ENCODE measurements at places on chromosomes 11 and 22.

GRCh38 chr11:102163368-102163767, 53.1 kb downstream of the YAP1 start:
- no peak for DNase-seq

DNA sequence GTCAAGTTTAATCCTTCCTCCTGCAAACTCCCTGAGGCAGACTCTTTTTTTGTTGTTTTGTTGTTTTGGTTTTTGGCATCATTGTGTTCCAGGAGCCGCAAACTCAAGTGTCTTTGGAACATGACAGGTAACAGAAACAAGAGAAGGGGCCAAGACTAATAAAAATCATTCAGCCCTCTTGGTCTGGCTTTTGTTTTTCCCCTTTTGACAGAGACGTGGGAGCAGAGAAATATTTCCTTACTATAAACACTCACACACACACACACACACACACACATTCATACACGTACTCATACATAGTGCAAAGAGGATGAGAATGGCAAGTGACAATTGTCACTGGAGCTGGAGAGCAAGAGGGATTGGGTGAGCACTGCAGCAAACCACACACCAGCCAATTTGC, 10.4 kb upstream of the ASPHD2 start:
- DNase-seq, result no peak

GRCh38 chr11:8650401-8650990, 32.0 kb downstream of the TRIM66 start:
- no peak for DNase-seq

- peak; percentile 33 for DNase-seq
Measured at GRCh38 chr11:40161854-40162410, 1297.5 kb downstream of the LRRC4C start.

DNA sequence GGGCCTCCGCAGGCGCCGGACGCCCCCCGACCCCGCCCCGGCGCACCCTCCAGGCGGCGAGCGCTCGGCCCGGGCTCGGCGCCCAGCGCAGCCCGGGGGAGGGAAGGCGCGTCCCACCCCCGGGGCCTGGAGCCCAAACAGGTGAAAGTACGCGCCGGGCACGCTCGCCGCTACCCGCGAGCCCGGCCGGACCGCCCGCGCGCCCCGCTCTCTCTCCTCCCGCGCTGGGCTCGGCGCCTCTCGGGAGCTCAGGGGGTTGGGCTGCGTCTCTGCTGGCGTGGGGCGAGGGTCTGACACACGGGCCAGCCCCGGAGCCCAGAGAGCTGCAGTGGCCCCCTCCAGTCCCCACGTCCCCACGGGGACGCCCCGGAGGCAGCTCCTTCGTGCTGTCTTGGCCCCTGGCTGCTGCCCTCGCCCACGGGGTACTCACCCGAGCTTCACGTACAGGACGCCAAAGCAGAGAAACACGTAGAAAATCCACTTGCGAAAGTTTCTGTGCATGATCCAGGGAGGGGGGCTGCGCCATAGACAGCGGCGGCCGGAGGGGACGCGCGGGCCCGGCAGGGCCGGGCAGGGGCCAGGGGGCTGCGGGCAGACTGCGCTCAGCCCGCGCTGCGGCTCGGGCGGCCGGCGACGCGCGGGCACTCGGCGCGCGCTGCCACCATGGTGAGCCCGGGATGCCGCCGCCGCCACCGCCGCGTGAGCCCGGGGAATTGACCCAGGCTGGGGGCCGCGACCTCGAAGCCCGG, 534 bp downstream of the WNT7B start:
- no peak for DNase-seq

DNA sequence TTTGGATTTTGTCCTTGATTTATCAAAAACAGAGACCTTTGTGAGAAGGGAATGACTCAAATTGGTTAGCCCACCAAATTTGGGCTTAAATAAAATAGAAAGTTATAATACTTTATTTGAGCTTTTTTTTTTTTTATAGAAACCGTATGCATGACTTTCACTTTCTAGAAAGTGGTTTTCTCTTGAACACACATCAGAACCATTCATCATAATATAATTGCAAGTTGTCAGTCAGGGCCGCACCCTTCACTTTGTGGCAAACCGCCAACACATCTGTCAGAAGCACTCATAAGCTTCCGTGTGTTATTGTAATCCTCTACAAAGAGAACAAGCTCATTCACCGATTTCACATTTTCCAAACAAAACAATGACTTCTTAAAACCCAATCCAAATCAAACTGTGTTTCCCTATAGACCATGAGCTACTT, 76.1 kb downstream of the SOX6 start:
- DNase-seq, result no peak

DNA sequence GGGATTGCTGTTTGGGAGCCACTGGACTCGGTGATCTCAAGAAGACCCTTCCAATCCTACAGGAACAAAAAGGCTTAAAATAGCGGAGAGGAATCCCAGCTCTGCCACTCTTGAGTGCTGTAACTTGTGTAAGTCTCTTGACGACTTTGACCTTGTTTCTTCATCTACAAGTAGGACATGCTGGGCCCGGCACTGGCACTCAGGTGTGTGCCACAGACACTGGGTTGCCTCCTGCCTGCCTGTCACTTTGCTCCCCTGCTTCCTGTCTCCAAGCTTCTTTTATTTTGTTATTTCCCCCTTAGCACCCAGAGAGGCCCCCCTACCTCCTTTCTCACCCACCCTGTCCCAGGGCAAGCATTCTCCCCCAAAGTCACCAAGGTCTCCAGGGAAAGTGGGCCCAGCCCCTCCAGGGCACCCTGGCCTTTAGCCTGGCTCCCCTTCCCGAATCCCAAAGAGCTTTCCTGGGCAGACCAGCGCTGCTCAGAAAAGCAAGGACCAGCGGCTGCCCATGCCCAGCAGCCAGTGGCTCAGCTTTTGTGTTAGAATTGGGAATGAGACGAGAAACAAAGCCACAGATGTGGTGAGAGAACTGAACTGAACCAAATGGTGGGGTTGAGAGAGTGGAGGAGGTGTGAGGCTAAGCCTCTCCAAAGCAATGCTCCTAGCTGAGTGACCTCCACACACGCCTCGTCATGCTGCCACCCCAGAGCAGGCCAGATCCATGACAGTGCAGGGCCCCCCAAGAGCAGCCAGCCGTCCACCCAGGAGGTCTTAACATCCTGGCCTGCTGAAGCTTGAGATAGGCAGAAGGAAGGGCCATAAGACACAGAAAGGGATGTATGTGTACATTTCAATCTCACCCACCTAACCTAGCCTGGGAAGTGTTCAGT, 4.5 kb downstream of the TRIM29 start:
- DNase-seq, result peak; percentile 2

- DNase-seq, result no peak
Measured at GRCh38 chr11:69451289-69451688, 30.2 kb upstream of the LINC01488 start.

GRCh38 chr22:32482708-32483107, 8.1 kb downstream of the FBXO7 start:
- no peak for DNase-seq

- DNase-seq, result no peak
Measured at GRCh38 chr11:2443881-2444820, at the start of gene TRPM5. Gene TRPM5 (minus strand): TSS chr11:2444514. CDS start chr11:2423036, 21,478 bp downstream.

- DNase-seq, result no peak
Measured at GRCh38 chr11:31109446-31109845, 260.1 kb downstream of the DCDC1 start.

GRCh38 chr11:79432138-79432537, 8.7 kb downstream of the TENM4 start:
- DNase-seq, result no peak

DNA sequence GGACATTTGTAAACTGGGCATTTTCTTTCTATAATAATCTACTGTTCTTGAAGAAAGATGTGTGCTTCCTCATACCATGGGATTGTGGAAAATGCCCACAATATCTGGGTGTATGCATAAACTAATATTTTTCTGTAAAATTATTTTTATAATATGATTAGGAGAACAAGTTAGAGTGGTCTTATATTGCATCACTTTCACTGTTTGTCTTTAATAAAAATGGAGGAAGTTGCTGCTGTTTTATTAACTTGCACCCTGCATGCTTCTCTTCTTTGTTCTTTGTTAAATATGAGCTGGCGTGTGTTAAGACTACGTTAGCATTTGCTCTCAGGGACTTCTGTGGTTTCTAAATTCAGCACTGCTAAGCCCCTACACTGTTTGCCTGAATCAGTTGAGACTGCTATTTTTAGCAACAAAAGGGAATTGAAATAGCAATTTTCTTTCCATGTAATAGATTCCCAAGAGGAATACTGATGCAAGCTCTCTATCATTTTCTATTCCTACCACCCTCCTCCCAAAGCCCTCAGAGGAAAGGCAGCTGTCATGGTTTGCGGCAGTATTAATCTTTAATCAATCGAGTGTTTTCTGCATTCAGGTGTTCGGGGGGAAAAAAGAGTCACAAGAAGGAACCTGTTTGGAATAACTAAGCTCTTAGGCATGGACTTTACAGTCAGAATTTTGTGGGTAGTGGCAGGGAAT, 56.1 kb downstream of the HSD17B12 start:
- no peak for DNase-seq

GRCh38 chr11:129888451-129888850, 6.9 kb downstream of the NFRKB start:
- DNase-seq, result no peak

DNA sequence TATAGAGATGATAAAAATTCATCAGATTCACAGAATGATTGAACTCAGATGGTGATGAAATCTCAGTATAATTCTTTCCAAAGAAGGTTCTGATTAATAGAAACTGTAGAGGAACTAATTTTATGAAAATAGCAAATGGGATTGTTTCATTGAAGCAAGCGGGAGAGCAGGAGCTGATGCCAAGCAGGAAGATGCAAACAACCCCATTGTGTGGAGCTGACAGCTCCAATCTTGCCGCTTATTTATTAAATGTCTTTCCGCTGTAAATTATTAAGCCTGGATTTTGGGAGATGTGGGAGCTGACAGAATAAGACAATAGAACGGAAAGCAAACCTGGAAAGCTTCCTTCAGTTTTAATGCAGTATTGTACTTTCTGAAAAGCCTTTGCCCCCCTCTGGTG, 6.0 kb upstream of the TMEM218 start:
- DNase-seq, result no peak

- DNase-seq, result no peak
Measured at GRCh38 chr11:114724916-114725524, 46.7 kb downstream of the NXPE2 start.

DNA sequence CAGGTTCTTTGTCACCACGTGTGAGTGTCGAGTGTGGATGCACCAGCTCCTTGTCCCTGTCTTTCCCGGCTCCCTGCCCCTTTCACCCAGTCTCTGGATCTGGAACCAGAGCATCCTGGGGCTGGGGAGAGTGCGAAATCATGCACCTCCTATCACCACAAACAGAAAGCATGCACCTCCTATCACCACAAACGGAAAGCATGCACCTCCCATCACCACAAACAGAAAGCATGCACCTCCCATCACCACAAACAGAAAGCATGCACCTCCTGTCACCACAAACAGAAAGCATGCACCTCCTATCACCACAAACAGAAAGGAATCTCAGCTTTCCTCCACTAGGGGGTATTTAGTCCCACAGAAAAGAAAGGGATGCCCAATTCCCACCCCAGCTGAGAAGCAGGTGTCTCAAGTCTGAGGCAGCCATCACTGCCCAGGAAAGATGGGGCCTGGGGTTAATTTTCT, 5.9 kb upstream of the GLB1L3 start:
- no peak for DNase-seq

GRCh38 chr11:93672280-93672679, 10.8 kb downstream of the CEP295 start:
- DNase-seq, result no peak

- no peak for DNase-seq
Measured at GRCh38 chr11:20729597-20730105, 60.3 kb downstream of the NELL1 start.

GRCh38 chr11:11000579-11001283, 142.9 kb upstream of the ZBED5 start:
- no peak for DNase-seq

All from adrenal gland (tissue), 19 donors.